Natural killer cell (primary cell): ENCODE measurements at places on chromosomes 3 and 15. TPM values are rescaled to one million over a fixed set of nuclear protein-coding genes. Genes with fewer than 3 reads are reported as not detected.
A peak's percentile ranks its signal among the peaks of the same experiment; 100 is the strongest.

GRCh38 chr15:80518522-80518921, 114.3 kb downstream of the ARNT2 start:
- no peaks in the 10 kb centered on the region for H3K36me3 ChIP-seq
- no peaks in the 10 kb centered on the region for H3K27me3 ChIP-seq
- DNase-seq: no peak

DNA sequence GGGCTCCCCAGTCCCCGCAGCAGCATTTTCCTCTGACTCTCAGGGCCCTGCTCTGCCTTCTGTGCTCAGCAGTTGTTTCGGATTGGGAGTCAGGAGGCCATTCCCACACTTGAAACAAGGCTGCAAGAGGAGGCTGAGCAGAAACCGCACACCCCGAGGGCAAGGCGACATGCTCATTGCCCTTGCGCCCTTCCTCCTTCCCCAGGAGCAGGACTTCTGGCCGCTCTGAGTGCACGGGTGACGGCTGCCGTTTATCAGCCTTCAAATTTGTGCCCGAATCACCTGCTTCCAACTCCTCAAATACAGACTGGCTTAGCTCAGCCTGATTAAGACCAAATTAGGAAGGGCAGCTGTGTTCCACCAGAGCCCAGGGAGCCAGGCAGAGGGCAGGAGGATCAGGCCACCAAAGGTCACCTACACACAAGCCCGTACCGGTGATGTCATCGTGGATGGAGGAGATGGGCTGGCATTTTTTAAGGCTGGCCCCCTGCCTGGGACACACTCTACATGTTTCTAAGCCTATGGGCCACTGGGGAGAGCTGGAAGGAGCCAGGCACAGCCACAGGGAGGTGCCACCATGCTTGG, 38.1 kb downstream of the TM2D3 start:
- H3K27me3 ChIP-seq: no peaks in the 10 kb centered on the region
- no peak overlapping the region for H3K4me3 ChIP-seq
- H3K27ac ChIP-seq: no peak overlapping the region
- no peak for DNase-seq

- H3K27me3 ChIP-seq: peaks cover 4% of the 10 kb centered on the region
- H3K4me1 ChIP-seq: no peaks in the 10 kb centered on the region
- peak overlapping the region; percentile 21 for H3K4me3 ChIP-seq
- H3K27ac ChIP-seq: no peak overlapping the region
- H3K36me3 ChIP-seq: no peaks in the 10 kb centered on the region
Observed at GRCh38 chr3:66989860-66990696, 8.0 kb upstream of the KBTBD8 start.

- no peaks in the 10 kb centered on the region for H3K4me1 ChIP-seq
- H3K36me3 ChIP-seq: no peaks in the 10 kb centered on the region
- H3K4me3 ChIP-seq: no peak overlapping the region
- H3K27me3 ChIP-seq: no peaks in the 10 kb centered on the region
Observed at GRCh38 chr3:116678853-116679252, 30.7 kb upstream of the TUSC7 start.

DNA sequence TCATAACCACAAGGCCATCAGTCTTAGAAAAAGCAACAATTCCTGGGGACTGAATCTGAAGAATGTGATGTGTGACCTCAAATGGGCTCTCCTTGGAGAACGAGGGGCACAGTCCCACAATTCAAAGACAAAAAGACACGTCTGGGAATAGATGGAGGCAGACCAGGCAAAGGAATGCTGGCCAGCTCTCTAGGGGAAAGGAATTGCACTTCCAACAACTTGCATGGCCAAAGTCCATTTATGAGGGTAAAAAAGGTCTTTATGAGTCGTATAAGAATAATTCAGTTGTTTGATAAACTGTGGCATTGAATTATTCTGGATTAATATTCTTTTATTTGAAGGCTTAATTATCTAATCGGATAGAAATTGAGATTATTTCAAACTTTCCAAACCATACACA, 180.5 kb upstream of the FEZF2 start:
- no peaks in the 10 kb centered on the region for H3K36me3 ChIP-seq
- H3K4me3 ChIP-seq: no peak overlapping the region
- DNase-seq: no peak
- no peaks in the 10 kb centered on the region for H3K4me1 ChIP-seq
- H3K27ac ChIP-seq: no peak overlapping the region
- no peaks in the 10 kb centered on the region for H3K27me3 ChIP-seq

- no peaks in the 10 kb centered on the region for H3K36me3 ChIP-seq
- no peaks in the 10 kb centered on the region for H3K4me1 ChIP-seq
- no peak overlapping the region for H3K4me3 ChIP-seq
- no peak overlapping the region for H3K27ac ChIP-seq
Observed at GRCh38 chr3:162534431-162534830, 1037.8 kb downstream of the OTOL1 start.

TTLL13 gene
- total RNA-seq: 2.2 TPM

RPL39L gene
- total RNA-seq: 3.1 TPM

MUC20 gene
- total RNA-seq: 11.4 TPM

SEMA3F gene
- 0.16 TPM for total RNA-seq

KNG1 gene
- not detected for total RNA-seq

HGD gene
- 0.80 TPM for total RNA-seq
